ENCODE measurements at places on chromosomes 2 and 18.

GRCh38 chr2:182924306-182924705 is 57.9 kb upstream of the FRZB start:
- DNase-seq: no peak

DNA sequence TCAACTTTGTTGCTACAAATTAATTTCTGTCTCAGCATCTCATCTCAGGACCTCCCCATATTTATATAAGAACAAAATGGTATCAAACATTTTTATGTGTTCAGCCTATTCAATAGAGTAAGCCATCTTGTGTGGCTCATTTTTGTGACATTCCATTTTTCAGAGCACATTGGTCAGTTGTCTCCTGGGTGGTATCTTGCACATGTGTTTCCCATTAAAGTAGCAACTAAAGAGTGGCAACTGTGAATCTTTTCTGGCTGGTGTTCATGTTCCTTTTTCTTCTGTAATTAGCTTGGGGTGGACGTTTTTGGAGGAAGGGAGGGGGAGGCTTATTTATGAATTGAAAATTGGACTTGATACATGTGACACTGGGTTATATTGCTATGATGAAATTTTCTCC is 45.4 kb upstream of the EFEMP1 start:
- DNase-seq: no peak

GRCh38 chr2:216495656-216496055 is 3.0 kb upstream of the RPL37A start:
- DNase-seq: no peak

DNA sequence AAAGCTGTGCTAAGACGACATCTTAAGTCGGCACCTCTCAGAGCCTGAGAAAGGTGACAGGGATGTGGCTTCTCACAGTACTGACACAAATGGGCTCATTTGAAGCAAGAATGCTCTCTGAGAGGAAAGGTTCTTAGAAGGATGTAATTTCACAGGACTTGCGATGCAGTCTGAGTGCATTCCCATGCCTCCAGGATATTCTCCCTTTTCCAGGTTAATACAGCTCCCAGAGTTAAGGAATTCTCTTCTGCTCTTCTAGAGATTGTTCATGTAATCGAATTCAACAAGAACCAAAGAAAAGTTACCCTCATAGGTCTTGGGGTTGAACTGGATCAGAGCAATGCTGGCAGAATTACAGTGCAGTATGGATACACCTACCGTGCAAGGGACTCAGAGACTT is 131.0 kb downstream of the GALR1 start:
- DNase-seq: no peak

DNA sequence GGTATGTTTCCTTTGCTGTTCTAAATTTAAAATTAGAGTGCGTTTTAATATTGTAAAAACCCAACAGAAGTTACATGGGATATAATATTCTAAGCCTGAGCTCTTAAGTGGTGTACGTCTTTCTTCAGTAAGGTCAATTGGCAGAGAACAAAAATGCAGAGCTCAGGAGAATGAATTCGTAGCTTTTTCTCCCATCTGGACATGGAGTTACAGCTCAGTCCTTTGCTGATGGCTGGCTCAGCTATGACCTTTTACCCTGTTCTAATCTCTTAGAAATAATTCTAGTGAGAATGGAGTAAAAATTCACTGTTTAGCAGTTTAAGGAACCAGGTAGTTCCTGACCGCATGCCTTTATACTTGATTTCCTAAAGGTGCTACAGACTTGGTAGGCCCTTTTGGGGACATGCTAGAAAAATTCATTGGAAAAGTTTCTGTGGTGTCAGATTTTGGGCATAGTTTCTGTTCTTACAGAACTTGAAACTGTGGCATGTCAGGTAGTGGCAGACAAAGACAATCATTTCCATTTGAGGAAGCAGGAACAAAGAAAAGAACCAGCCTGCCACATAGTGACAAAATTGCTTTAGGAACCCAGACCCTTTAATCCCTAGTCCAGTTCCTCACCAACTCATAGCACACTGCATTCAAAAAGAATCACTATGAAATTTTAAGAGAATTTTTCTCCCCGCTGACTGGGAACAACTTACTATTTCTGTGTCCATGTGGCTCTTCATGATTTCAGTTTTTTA is 566.8 kb upstream of the ZNF804A start:
- DNase-seq: no peak

- no peak for DNase-seq
These were observed 619.3 kb downstream of the TRIB2 start for GRCh38 chr2:13335862-13336535.

GRCh38 chr2:127277028-127277427 is 16.9 kb downstream of the ERCC3 start:
- DNase-seq: no peak

DNA sequence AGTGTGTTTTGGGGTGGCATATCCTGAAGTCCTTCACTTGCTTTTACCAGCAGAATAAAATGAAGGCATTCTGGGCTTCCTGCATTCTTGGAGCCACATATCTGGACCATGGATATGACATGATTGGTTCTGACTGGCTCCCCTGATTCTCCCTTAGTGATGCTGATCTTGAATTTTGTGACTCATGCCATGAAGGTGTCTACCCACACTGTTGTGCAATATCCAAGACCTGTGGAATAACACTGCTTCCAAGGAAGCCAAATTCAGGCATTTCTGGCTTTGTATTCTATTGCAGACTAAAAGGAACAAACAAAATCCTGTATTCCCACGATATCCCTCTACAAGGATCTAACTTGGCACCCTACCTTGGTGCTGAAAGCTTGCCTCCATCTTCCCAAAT is 125.8 kb downstream of the LYPD6B start:
- no peak for DNase-seq

- no peak for DNase-seq
These were observed 17.7 kb upstream of the CRYBA2 start for GRCh38 chr2:219010873-219011272.

GRCh38 chr2:176193048-176193447 is 4.6 kb downstream of the HOXD1 start:
- no peak for DNase-seq

GRCh38 chr2:130776550-130776949 is 21.2 kb downstream of the AMER3 start:
- DNase-seq: no peak

GRCh38 chr2:7480431-7480830 is 563.2 kb downstream of the RNF144A start:
- DNase-seq: no peak

DNA sequence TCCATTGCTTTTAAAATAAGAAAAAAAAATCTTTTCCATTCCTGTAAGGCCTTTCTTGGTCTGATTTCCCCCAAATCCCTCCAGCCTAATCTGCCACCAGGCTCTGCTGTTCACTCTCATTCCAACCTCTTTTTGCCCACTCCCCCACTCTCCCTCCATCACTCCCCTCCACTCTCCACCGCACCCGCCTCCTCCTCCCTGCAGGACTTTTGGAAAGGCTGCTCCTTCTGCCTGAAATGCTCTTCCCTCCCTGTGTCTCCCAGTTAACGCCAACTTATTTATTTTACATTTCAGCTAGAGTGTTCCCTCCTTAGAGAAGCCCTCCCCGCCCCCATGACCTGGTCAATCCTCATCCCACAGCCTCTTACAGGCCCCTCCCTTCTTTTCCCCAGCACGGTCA is 4.7 kb upstream of the WNT6 start:
- no peak for DNase-seq

- no peak for DNase-seq
These were observed 26.0 kb downstream of the CNRIP1 start for GRCh38 chr2:68293755-68294154.

DNA sequence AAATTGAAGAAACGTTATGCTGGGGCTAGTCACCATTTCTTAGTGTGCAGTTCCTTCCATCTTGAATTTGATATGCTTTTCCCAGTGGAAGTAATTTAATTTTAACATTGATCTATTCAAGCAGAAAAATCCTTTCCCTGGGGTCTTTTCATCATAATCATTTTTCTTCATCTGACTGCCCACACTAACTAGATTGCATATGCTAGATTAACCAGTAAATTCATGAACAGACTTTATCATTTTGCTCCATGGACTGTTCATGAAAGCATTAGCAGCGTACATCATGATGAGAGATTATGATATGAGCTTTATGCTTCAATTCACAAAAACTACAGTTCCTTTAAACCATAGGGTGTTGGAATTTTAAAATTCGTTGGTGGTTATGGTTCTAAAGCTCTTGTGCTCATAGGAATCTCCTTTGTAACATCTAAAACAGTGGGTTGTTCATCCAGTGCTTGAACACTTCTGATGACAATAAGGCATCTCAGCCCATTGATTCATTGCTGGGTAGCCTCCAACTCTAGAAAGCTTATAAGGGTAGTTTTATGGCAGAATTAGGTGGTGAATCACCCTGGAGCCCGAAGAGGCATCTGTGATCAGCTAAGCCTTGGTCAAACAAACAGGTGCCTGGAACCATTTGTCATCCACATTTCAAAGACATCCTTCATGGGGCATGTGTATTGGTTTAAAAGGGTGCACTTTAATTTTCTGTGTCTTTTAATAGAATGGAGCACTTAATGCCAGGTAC is 77.2 kb upstream of the NDUFV2 start:
- no peak for DNase-seq

GRCh38 chr2:191155608-191156071 is 4.8 kb upstream of the STAT4 start:
- no peak for DNase-seq

DNA sequence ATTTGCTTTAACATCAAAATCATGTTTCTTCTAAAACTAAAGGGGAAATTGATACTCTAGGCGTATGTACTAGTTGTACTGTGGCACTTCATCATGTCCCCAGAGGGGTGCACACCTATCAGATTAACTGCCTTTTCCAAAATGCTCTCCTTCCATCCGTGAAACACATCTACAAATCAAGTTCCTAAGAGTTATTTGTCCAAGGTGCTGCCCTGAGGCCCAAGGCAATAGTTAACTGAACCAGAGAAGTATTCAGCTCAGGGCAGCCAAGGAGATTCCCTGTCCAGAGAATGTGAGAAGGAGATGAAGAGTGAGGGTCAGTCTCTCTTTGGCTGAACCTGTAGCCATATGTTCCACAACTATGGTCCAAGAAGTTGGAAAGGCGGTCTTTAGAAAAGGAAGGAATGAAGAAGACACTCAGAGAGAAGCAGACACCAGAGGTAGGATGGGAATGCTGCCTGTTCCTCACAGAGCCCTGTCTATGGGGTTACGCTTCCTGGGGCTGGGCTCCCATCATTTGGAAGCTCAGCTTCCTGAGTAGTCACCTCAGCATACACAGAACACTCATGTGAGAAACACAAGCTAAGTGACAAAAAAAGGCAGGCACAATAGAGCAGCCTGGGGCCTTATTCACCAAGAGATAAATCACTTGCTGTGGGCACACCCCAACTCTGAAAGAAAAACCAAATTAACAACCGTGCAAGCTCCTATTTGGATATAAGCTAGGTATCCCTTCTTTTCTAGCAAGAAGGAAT is 55.6 kb downstream of the ANKRD44 start:
- DNase-seq: no peak

DNA sequence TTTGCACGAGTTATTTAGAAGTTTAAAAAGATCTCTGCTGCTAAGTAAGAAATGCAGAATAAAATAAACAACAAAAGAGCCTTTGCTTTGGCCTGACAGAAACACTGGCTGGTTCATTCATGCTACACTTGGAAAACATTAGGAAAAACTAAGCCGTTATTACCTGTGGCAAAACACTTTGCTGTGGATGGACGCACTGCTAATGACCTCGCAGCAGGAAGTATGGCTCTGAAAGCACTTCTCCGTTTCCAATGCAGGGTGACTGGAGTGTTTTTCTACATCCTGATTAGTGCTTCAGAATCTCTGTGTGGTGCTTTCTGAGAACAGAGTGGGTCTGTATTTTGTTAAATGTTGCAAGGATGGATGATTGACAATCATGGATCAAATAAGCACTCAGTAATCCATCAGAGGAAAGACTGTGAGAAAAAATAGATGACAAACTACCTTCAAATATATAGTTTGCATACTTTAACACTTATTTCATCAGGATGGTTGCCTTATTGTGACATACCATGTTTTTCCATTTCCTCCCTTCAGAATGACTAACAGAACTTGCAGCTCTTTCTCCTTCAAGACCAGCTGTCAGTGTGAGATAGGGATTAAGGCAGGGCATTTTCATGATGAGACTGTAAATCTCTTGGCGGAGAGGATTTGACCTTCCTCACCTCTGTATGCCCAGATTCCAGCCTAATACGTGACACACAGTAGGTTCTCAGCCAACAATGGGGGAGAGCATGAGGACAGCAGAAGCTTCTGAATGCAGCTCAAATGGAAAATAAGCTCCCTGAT is 38.0 kb downstream of the LINC00305 start:
- no peak for DNase-seq

GRCh38 chr2:237901932-237902850 is 42.8 kb downstream of the RAMP1 start:
- DNase-seq: no peak

- DNase-seq: no peak
These were observed 6.3 kb downstream of the TLK1 start for GRCh38 chr2:171154348-171154747.

GRCh38 chr18:62566199-62566598 is 43.4 kb downstream of the ZCCHC2 start:
- DNase-seq: no peak

- DNase-seq: no peak
These were observed 1500.6 kb upstream of the TMEFF2 start for GRCh38 chr2:193695367-193695766.

GRCh38 chr2:234995332-234996068 is 43.7 kb downstream of the SH3BP4 start:
- DNase-seq: no peak

DNA sequence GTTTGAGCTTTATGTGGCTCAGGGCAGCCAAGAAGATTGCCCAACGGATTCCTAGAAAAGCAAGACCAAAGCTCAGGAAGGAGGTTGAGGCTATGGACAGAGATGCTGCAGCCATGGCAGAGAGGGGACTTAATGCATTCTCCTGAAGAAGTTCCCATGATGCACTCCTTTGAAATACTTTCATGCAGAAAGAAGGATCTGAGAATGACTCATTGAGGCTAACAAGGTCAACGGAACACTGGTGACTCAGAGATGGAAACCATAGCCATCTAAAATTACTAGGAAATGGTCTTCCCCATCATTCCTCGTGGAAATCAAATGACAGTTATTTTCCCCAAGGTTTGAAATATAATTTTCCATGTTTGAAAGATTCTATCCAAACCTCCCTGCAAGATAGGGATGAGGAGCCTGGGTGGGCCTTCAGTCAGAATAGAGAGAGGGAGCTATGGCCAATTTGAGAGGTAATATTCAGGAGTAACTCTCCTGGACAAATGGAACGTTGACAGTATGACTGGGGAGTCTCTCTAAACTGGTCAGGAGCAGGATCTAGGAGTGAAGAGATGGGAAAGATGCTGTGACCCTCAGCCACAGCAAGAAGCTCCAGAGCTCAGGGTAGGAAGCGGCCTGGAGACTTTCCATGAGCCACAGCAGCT is 63.0 kb downstream of the REEP1 start:
- no peak for DNase-seq

- DNase-seq: no peak
These were observed 138.4 kb upstream of the HDAC4 start for GRCh38 chr2:239539083-239539775.

GRCh38 chr18:70190529-70190928 is 15.0 kb downstream of the RTTN start:
- no peak for DNase-seq

GRCh38 chr2:239606741-239607516 is 206.1 kb upstream of the HDAC4 start:
- no peak for DNase-seq
